ENCODE measurements at places on chromosomes 3 and 15. TPM values are rescaled to one million over a fixed set of nuclear protein-coding genes. Genes with fewer than 3 reads are reported as not detected.

Gene MEF2A
- polyA plus RNA-seq: 4.4 TPM

Gene CAMP
- 0.38 TPM for polyA plus RNA-seq

Gene COL8A1
- 63.6 TPM for polyA plus RNA-seq

Gene KBTBD12
- not detected for polyA plus RNA-seq

Gene CCR8
- polyA plus RNA-seq: not detected

Gene GPR62
- polyA plus RNA-seq: not detected

Gene GOLGA6D
- polyA plus RNA-seq: not detected

Gene CLSTN2
- polyA plus RNA-seq: 0.06 TPM

Gene SPPL2A
- polyA plus RNA-seq: 16.5 TPM

Gene SENP8
- polyA plus RNA-seq: 2.7 TPM

DNA sequence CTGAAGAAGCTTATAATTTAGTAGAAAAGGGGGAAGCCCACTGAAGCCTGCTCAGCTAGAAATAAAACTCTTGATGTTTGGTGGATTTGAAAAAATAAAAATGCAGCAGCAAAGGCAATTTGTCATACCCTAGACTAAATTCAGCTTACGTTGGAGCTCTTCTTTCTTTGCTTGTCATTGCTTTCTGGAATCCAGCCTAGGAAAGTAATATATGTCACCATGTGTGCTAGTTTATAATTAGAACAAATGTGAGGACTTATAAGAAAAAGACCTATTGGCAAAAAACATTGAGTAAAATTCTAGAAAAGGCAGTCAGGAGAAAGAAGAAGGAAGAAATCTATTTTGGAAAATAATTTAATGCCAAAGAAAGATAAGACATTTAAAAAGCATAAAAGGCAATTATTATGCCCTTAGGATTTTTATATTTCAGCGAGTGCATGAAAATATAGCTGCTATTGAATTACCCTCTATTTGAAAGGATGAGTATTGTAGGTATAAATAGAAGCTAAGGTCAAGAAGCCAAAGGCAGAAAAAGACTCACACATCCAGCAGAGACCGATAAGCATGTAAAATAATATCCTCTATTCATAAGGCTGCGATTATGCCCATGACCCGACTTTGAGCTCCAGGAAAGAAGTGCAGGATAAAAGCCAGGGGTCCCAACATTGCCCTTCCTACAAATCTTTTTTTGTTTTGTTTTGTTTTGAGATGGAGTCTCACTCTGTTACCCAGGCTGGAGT lies 10.6 kb upstream of the BTBD1 start:
- no peak for DNase-seq

GRCh38 chr15:69786136-69786701 lies 311.5 kb downstream of the TLE3 start:
- no peak for DNase-seq

- no peak for DNase-seq
Measured at GRCh38 chr3:11588755-11589154, 55.0 kb downstream of the VGLL4 start.

- DNase-seq: no peak
Measured at GRCh38 chr3:69309814-69310213, 76.1 kb downstream of the FRMD4B start.

DNA sequence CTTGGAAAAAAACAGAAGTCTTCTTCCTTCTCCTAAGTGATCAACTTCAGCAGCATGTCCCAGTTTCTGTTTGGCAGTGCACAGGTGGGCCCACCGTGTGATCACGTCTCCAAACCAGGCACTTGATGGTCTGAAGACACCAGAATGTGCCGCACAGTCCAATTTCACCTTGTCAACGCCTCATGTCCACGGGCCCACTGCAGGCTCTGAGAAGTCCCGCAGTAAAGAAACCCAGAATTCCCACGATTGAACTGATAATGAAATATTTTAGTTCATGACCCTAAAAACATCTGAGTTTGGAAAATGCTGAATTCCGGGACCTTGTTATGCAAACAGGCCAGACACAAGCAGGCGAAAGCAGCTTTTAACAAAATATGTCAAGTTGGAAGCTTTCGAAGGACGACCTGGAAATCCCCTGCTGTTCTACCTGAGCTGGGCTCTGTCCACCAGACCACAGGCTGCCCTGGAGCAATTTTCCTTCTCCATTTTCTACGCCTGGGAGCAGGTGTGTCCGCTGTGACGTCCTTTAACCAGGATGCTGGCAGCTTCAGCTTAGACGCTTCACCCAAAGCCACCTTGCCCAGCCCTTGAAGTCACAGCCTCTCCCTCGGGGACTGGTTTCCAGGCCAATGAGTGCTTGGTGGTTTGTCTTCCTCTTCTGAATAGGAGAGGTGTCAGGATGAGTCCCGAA lies 167.8 kb upstream of the IQSEC1 start:
- DNase-seq: no peak

DNA sequence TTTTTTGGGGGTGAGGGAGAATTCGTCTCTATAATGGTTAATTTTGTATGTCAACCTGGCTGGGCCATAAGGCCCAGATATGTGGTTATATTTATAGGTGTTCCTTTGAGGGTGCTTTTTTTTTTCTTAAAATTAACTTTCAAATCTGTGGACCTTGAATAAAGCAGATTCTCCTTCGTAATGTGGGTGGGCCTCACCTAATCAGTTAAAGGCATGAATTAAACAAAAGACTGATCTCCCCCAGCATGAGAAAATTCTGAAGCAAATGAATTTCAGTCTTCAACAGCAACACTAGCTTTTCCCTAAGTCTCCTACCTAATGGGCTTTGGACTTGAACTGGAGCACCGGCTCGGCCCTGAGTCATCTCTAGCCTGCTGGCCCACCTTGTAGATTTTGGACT lies 77.4 kb downstream of the GMNC start:
- DNase-seq: no peak

DNA sequence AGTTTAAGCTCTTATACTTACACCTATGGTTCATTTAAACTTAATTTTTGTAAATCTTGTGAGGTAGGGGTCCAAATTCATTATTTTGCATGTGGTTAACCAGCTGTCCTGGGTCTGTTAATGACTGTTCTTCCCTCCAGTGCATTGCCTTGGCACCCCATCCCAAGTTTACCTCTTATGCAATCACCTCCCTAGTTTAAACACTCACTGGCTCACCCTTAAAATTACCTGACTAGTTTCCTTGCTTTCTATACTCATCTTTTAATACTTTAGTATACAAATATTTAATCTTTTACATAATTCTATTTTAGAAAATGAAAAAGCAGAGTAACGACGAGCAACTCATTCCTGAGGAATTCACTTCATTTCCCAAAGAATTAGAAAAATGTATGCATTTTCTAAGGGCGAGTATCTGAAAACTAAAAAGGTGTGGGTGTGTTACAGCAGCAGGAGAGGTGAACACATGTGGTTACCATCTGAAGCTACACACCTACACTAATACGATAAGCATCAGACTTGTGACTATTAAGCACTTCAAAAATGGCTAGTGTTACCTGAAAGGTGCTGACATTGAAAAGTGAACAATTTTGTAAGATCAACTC lies 33.7 kb downstream of the TJP1 start:
- peak; percentile 54 for DNase-seq

GRCh38 chr15:92565351-92566125 lies 90.0 kb downstream of the FAM174B start:
- DNase-seq: no peak

DNA sequence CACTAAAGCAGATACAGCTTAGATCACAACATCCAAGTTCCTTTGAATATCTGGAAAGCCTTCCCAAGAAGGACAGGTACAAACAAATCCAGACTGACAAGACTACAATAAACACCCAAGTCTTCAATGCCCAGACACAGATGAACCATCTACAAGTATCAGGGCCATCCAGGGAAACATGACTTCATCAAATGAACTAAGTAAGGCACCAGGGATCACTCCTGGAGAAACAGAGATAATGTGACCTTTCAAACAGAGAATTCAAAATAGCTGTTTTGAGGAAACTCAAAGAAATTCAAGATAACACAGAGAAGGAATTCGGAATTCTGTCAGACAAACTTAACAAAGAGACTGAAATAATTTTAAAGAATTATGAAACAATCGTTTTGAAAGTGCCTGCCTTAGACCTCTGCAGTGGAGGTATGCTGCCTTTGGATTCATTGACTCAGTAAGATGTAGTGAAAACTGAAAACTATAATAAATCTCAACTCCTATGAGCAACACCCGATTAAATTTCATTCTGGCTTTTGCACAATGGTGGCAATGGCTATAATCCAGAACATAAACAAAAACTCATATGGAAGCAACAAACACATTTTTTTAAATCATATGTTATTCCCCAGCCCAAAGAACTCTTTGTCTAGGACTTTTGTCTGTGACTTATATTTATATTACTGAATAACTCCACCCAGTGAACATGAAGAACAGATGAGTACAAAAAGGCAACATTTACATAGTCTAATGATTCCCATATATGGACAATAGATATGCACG lies 12.6 kb upstream of the COL8A1 start:
- no peak for DNase-seq

DNA sequence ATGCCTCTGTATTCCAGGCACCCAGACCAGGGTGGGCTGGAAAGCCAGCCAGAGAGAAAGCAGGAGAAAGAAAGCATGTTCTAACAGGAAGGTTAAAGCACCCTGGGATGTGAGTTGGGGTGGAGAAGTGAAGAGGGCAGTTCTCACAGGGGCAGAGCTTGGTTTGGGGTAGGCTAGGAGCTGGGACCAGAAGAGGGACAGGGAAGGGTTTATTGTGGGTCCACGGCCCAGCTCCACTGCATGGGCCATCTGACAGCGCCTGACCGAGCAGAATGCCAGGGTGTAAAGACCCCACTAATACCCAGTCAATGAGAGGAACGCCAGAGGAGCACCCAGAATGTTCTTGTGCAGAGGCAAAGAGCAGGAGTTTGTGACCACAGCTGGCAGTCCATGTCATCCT lies 27.1 kb upstream of the MAGEF1 start:
- DNase-seq: no peak

DNA sequence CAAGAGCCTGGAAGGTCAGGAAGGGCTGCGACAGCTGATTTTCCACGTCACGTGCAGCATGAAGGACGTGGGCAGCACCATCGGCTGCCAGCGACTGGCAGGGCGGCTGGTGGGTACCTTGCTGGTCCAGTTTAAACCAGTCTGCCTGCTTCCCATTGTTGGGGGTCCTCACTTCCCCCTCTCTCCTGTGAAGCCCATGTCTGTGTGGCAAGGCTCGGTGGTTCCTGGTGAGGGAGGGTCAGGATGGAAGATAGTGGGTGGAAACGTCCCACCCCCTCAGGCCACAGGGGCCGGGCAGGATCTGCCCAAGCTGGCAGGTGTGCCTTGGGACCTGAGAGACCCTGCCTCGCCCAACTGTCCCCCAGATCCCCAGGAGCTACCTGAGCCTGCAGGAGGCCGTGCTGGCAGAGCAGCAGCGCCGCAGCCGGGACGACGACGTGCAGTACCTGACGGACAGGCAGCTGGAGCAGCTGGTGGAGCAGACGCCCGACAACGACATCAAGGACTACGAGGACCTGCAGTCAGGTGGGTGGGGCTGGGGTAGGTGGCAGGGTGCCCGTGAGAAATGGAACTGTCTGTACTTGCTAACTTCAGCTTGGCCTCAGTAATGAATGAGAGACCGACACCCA lies 108.2 kb downstream of the LRRK1 start:
- DNase-seq: no peak

DNA sequence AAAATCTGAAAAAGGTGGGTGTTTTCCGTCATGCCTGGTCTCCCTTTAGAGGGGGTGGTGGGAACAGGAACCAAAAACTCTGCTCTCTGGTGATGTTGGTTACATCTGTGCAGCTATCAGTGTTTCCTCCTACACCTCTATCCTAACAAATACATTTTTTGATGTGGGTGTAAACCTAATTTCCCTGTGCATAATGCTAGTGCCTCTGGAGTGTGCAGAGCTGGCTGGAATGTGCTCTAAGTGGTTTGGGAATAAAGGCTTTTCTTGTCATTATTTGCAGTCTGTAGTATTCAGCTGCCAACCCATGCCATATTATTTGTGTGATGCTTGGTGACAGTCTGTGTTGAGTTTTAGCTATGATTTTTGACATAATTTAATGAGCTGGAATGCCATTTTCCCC lies 547.6 kb downstream of the NLGN1 start:
- DNase-seq: no peak
